ENCODE measurements at places on chromosomes 6 and 20.

DNA sequence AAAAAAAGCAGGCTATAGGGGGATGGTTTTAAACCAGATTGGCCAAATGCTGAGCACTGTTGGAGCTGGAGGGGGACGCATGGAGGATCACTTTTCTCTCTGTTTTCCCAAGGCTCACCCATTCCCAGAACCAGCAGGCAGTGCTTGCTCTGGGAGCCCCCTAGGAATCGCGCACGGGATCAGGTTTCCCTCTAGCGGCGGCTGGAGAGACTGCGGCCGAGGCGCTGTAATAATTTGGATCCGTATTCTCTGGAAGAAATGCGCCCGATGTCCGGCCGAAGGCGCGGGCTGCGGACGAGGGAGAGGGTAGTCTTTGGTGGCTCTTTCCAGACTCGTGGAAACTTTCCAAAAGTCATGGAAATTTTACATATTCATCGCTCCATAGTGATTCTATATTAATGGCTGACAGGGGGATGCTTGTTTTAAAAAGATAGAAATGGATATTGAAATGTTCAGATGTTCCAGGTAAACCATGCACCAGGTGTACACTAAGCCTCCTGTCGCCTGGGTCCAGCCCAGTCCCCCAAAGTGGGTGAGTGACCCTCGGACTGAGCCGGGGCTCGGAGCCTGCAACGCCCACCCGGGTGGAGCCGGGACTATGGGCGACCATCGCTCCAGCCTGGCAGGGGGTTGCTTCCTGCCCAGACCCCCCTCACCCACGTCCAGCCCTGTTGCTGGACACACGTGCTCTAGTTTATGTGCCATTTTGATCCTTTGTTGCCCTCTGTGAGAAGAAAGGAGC lies 78.7 kb upstream of the PHACTR3 start:
- peak; percentile 61 for DNase-seq

DNA sequence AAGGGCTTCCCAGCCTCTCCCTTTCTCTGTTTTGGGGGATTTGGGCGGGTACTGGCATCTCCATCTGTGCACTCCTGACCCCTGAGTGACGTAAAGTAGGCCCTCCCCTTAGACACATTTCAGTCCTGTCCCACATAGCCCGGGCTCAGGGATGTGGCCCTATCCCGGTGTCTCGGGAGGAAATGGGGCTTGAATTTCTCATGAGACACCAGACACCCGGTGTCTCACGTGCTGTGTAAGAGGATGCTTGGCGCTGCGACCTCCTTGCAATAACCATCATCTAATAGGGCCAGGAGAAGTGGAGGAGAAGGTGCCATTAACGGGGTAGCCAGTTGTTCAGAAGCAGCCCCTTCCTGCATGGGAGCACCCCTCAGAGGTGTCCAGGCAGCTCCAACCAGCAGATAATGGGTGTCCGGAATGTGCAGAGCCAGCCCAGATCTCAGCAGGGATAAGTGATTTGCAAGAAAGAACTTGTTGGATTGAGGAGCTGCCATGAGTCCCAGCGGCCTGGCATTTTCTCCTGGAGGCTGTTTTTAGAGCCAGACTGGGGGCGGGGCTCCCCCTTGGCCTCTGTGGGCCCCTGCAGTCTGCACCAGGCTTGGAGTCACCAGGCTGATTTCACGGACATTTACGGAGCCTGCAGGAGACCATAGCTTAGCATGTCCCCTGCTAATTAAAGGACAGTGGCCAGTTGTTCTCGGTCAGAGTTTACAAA lies 372.0 kb downstream of the PREX1 start:
- DNase-seq, result peak; percentile 21

DNA sequence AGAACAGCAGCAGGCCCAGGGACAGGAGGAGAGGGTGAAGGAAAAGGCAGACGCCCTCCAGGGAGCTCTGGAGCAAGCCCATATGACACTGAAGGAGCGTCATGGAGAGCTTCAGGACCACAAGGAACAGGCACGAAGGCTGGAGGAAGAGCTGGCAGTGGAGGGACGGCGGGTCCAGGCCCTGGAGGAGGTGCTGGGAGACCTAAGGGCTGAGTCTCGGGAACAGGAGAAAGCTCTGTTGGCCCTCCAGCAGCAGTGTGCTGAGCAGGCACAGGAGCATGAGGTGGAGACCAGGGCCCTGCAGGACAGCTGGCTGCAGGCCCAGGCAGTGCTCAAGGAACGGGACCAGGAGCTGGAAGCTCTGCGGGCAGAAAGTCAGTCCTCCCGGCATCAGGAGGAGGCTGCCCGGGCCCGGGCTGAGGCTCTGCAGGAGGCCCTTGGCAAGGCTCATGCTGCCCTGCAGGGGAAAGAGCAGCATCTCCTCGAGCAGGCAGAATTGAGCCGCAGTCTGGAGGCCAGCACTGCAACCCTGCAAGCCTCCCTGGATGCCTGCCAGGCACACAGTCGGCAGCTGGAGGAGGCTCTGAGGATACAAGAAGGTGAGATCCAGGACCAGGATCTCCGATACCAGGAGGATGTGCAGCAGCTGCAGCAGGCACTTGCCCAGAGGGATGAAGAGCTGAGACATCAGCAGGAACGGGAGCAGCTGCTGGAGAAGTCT lies 25.5 kb downstream of the C20orf173 start:
- peak; percentile 50 for DNase-seq

GRCh38 chr6:9851541-9852380 lies 563.1 kb downstream of the TFAP2A start:
- no peak for DNase-seq

- no peak for DNase-seq
Observed at GRCh38 chr6:98203170-98203806, 631.1 kb upstream of the POU3F2 start.

GRCh38 chr20:24588725-24589340 lies 119.4 kb downstream of the SYNDIG1 start:
- DNase-seq, result no peak

GRCh38 chr6:167558246-167559177 lies 233.6 kb downstream of the TTLL2 start:
- DNase-seq, result no peak
